GOT3 (cell line): ENCODE measurements at places on chromosomes 1 and 21.

GRCh38 chr1:171421413-171422020 lies 63.8 kb upstream of the PRRC2C start:
- no peak for DNase-seq

DNA sequence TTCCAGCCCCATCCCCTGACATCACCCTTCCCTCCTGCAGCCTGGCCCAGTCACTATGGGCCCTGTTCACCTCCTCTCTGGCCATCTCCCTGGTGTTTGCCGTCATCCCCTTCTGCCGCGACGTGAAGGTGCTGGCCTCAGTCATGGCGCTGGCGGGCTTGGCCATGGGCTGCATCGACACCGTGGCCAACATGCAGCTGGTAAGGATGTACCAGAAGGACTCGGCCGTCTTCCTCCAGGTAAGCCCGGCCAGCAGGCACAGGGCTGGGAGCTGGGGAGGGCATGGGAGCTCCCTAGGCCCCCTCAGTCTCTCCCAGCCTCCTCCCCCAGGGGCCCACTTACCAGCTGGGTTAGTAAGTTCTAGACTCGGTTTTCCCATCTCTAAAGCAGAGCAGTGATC lies 52.1 kb downstream of the ELK4 start:
- DNase-seq, result no peak

DNA sequence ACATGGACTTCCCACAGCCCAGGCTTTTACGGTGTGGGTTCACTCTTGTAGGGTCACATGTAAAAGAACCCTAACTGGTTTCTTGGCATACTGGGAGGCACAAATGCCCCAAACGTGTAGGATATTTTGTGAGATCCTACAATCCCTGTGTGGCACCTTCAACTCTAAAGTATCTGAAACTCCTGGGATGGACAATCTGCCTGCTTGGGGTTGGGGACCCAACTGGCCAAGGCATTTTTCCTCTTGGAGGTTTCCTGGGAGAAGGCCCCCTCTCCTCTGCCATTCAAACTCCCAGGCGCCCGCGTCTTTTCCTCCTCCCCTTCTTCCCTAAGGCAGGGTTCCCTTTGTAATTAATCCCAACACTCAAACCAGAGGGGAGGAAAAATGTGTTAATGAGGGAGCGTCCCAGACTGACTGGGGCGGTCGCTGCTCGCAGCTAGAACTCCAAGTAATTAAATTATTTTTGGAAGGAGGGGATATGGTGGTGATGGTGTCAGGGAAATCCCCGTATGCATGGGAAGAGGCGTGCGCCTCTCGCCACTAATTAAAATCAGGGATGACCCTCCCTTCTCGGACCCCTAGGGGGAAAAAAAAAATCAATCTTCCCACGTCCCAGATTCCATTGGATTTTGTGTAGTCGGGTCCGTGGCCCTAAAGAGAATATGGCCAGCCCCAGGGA lies 681 bp upstream of the VANGL2 start:
- no peak for DNase-seq

DNA sequence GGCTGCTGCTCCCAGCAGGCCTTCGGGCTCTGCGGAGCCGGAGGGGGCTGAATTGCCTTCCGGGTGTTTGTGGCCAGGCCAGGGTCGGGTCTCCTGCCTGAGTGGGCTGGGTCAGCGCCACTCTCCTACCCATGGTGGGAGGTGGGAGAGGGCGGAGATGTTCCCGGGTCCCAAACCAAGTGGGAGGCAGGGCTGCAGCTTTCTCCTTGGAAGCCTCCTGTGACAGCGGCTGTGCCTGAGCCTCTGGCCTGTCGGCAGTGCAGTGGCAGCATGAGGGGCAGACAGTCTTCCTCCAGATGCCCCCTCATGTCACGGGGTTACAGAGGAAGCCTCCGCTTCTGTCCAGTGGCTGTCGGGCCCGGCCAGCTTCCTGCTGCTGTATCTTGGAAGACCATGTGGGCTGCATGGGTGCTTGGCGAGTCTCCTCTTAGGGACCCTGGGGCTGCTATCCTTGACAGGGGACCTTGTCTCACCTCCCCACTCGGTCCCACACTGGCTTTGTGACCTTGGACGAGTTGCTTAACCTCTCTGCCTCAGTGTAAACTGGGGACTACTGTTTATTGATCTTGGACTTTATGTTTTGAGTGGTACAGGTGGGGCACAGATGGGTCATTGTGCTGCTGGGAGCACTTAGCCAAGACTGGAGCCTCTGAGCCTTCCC lies 4.3 kb downstream of the SKI start:
- no peak for DNase-seq

DNA sequence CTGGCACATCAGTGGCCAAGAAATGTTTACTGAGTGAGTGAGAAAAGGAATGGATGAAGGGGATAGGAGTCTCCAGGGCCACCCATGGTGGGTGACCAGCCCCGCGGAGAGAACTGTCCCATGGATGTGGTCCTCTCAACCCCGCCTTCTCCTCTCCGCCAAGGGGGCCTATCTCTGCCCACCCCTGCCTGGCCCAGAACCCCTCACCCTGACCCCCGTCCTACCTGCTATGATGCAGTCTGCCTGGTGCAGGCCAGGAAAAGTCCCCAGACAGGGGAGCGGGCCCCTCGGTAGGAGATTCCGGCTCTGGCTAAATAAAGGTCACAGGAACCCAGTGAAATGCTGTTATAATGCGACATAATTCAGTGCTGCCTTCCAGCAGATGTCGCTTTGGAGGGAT lies 107.6 kb downstream of the PTPRU start:
- DNase-seq, result no peak

- no peak for DNase-seq
Observed at GRCh38 chr1:205301205-205301821, 20.2 kb downstream of the NUAK2 start.

- DNase-seq, result no peak
Observed at GRCh38 chr1:37239225-37239740, 205.0 kb upstream of the GRIK3 start.

DNA sequence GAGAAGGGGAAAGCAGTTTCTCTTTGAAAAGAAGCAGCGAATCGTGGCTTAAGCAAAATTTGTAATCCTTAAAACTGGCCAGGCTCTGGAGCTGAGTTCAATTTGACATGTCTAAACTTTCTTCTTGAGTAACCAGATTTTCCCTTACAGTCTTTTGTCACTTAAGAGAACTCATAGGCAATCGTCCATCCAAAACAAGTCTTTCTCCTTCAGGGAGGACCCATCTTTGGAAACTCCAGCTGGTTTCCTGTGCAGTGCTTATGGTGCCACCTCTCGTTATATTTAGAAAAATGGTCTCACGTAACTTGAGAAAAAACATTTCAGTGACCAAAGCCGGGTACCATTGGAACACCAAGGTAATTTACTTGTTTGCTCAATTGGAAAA lies 1.8 kb upstream of the PTTG1IP start:
- no peak for DNase-seq

- no peak for DNase-seq
Observed at GRCh38 chr1:25195835-25196234, 36.5 kb downstream of the SYF2 start.

DNA sequence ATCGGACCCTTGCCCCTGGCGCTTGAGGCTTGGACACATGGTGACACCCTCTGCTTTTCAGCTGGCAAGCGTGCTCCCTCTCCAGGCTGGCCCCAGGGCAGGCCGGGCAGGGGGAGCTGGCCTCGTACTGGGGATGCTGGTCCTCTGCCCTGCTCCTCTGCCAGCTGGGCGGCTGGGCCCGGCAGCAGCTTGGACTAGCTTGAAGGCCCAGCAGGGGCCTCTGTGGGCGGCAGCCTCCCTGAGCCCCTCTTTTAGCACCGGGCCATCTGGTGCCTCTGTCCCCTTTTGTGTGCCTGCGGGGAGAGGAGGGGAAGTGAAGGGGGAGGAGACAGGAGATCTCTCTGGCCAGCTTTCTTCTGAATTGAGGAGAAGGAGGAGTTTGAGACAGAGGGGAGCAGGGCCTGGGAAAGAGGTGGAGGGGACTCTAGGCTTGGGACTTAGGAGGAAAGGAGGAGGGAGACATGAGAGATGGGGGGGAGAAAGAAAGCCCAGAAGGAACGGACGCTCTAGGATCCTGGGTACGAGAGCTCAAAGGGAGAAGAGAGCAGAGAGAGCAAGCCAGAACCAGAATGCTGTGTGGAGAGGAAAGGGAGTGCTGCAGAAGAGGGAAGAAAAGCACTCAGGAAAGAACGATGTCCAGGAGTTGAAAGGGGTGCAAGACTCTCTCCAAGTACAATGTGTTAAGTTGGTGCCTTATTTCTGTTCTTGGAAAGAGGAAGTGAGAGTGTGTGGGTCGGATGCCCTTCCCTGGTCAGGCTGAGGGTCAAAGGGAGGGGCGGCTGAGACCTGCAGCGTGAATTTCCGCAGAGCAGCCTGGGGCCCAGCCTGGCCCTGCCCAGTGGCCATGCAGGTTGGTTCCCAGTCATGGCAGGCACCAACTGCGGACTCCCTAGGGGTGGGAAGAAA lies 40.3 kb downstream of the IER5 start:
- no peak for DNase-seq

- DNase-seq, result no peak
Observed at GRCh38 chr21:34280959-34281358, 82.8 kb upstream of the KCNE2 start.
